ENCODE measurements at places on chromosomes 16 and 17.

DNA sequence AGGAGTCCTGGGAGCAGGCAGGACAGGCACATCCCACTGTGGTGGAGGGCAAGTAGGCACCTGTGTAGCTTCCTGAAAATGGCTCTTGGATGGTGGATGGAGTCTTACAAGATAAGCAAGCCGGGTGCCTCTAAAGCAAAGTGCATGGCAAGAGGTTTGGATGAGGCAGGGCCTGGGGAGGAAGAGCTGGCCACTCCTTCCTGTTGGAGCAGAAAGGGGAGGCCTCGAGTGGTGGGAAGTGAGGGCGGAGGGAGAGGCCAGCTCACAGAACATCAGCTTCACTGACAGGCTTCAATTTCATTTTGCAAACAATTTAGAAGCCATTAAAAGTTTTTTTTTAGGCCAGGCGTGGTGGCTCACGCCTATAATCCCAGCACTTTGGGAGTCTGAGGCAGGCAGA is 31.0 kb downstream of the CD300A start:
- DNase-seq: no peak

DNA sequence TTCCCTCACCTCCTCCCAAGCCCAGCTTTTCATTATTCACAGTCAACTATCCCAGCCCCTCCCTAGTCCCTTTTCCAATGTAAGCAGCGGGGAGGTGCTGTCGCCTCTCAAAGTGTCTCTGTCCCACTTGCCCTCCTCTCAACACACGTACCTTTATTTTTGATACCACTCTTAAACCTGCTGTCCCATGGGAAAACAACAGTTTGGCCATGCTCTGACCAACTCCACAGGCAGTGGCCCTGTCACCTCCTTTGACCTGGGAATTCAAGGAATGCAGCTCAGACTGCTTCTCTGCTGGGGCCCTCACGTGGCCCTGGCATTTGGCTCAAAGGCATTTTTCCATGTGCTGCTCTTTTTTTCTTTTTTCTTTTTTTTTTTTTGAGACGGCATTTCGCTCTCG is 4.2 kb downstream of the LYRM9 start:
- DNase-seq: no peak

GRCh38 chr17:1058423-1059130 is 61.6 kb downstream of the TIMM22 start:
- DNase-seq: no peak

- no peak for DNase-seq
These were observed 77.4 kb downstream of the RPA1 start for GRCh38 chr17:1907216-1907631.

DNA sequence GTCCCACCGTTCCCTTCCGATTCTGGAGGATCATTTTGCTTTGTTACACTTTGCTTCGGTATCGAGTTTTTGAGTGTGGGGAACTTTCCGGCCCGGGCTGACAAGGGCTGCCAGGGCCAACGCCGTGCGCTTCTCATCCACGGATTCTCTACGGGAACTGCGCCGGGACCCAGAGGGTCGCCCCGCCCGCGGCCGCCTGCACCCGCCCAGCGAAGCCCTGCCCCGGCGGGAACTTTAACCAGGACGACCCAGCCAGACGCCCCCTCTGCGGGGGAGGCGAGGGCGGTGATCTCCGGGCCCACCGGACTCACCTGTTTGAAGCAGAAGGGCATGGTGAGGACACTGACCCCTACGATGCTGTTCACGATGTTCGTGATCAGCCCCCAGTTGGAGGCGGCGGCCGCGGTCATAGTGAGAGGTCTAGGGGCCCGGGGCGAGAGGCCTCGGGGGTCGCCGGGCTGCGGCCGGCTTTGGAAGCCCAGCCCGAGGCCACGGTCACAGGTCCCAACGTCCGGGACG is 536 bp downstream of the SLC38A10 start:
- no peak for DNase-seq

DNA sequence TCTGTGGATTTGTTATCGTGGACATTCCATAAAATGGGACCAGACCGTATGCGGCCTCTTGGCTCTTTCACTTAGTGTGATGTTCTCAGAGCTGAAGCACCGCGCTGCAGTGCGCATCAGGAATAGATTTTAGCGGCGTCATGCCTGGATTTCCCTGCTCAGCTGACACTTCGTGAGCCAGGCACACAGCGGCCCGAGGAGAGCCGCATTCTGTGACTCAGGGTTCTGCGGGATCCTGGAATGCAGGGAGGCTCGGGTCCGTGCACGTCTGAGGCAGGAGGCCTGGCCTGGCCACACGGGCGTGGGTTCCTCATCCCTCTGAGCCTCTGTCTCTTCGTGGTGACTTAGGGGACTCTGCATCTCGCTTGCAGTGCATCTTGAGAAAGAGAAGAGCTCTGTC is 13.4 kb downstream of the CBFA2T3 start:
- DNase-seq: no peak

GRCh38 chr17:8753976-8754440 is 4.3 kb downstream of the SPDYE4 start:
- DNase-seq: no peak

DNA sequence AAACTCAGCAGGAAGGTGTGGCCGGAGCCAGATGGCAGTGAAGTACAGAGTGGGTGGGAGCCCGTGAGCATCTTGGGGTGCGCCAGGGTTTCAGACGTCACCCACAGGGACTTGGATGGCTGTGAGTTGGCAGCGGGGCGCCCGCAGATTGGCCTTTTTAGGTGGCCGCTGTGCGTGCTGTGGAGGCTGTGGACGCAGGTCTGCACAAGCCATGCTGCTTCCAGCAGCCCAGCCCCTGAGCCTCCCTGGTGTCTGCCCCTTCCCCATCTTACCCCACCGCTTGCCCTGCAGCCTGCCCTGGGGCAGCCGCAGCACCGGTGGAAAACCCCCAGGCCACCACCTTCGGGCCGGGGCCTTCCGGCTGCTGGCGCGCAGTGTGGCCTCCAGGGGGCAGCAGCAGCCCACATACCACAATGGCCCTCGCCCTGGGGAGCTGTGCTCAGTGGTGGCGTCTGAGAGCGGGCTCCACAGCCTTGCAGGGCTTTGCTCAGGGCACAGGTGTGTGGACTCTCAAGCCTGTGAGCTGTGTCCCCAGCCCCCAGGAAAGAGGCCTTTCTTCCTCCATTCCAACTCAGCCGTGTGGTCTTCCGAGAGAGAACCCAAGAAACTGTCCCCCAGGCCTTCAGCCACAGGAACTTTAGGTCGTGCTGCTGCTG is 11.8 kb downstream of the ENDOV start:
- peak; percentile 78 for DNase-seq

GRCh38 chr17:63095459-63095858 is 129.4 kb downstream of the TANC2 start:
- no peak for DNase-seq

GRCh38 chr16:13909872-13910303 is 10.1 kb upstream of the ERCC4 start:
- DNase-seq: no peak

- DNase-seq: no peak
These were observed at the start of gene ACE for GRCh38 chr17:63476854-63477479. ACE (plus strand) TSS chr17:63477061; CDS start chr17:63477095, 34 bp downstream.

DNA sequence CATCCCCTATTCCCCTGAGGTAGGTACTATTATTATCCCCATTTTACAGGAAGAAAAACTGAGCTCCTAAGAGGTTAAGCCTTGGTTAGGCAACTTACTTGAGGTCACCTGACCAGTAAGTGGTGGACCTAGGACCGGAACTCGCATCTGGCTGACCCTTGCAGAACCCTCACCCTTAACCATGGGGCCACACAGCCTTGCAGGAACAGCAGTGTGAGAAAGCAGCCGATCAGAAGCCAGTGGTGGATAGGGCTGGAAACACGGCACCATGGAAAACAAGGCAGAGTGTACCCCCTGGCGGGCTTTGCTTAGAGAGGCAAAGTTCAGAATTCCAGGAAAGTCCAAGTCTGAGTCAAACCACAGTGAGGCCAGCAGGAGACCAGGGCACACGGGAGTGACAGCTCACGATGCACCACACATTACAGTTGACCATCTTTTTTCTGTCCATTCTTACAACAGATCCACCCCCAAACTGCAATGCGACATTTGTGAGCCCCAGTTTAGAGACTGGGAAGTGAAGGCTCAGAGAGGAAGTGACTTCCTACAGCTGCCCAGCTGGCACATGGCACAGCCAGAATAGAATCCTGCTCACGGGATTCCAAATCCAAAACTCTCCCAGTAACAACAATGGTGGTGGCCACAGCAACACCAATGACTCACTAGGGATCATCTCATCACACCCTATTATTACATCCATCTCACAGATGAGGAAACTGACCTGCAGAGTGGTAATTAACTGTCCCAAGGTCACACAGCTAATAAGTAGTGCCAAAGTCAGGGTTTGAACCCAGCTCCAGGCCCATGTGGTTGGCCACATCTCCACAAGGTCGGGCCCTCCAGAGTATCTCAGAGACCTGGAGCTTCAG is 20.3 kb downstream of the KIFC3 start:
- DNase-seq: no peak

GRCh38 chr16:80063031-80063712 is 462.6 kb upstream of the MAF start:
- no peak for DNase-seq

DNA sequence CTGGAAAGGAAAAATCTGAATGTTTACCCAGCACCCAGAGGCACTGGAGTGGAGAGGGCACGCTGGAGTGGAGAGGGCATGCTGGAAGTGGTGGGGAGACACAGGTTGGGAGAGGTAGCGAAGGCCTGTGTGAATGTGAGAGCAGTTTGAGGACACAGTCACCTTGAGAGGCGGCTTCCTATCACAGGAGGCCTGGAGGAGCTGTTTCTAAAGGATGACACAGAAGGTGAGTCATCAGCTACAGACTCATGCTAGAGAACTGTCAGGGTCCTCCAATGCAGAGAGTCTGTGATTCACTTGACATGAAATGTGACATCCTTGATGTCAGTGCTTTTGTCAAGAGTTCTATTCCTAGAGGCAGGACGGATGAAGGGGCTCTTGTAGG is 13.8 kb downstream of the CTRL start:
- no peak for DNase-seq

DNA sequence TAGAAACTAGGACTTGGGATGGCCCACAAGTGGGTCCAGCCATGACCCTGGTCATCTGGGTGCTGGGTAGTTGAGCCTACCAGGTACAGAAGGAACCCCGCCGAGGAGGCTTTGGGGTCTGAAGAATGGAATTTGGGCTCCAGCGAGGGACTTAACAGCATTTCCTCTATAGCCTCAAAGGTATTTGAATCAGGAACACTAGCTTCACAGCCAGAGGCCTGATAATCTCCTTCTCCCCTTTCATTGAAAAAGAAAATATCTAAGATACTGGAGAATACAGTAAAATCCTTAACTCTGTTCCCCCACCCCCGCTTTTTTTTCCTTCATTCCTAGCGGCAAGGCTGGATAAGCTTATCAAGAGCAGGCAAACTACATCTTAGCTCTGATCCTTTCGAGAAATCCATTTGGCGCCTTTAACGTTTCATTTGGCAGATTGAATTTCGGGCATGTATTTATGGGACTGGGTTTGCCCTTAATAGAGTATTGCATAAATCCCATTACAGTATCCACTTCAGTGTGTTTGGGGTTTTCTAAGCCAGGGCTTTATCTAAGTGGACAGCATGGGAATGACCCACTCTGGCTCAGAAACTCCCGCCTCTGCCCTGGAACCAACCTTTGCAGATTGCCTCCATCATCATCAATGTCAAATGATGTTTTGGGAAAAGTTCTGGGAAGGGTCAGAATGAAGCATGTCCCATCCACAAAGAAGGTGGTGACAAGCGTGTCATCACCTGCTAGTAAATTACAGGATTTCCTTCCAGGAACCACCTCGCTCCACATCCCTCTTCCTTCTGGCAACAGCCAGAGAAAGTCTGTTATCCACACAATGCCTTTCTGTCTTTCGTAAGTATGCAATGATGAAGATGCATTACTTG is 36.9 kb downstream of the XYLT1 start:
- no peak for DNase-seq

DNA sequence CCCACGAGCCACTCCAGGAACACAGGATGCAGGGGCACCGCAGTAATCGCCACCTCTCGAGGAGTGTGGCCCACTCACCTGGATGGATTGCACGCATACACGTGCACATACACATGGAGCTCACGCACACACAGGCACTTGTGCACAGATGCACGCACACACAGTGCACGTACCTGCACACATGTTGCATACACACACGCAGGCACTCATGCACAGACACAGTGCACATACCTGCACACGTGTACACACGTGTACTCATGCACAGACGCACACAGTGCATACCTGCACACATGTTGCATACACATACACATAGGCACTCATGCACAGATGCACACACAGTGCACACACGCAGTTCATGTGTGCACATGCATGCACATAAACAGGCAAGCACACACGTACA is 11.6 kb upstream of the WDR45B start:
- no peak for DNase-seq

GRCh38 chr17:82064433-82065192 is 991 bp downstream of the DUS1L start:
- DNase-seq: no peak

GRCh38 chr16:77165006-77165405 is 26.0 kb upstream of the MON1B start:
- no peak for DNase-seq

GRCh38 chr16:11327277-11328171 is 17.7 kb upstream of the RMI2 start:
- DNase-seq: no peak

GRCh38 chr17:40460604-40460967 is 17.3 kb downstream of the IGFBP4 start:
- no peak for DNase-seq

DNA sequence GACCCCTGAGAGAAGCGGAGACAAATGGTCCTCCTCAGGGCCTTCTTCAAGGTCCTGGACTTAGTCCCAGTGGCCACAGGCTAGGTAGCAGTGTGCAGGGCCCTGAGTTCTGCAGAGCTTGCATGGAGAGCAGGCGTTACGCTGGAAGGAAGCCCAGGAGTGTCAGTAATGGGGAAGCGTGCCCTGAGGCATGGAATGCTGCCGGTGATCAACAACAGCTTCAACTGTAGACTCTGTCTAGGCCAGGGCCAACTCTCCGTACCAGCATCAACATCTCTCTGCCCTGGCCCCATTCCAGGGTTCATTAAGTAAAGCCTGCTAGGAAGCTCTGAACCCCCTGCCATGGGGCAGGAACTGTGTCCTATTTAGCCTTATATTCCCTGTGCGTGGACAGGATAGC is 568 bp upstream of the TNK1 start:
- no peak for DNase-seq

GRCh38 chr16:86616906-86617305 is 38.6 kb downstream of the FOXL1 start:
- no peak for DNase-seq

DNA sequence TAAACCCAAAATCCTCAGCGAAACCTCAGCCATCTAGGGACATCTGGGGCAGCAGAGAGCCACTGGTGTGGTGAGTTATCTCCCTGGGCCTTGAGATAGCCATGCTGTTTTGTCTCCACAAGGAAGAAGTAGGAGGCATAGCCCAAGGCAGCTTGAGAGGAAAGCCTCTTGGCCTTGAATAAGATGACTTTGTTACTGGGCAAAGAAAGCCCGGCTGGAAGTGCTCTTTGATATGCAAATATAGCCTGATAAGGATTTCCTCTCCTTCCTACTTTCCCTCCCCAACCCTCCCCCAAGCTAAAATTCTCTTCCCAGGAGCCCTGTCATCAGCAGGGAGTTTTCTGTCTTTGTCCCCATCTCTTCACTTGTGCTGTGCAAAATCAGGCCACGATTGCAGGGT is 694.4 kb downstream of the MAF start:
- no peak for DNase-seq

GRCh38 chr17:57142925-57143324 is 57.9 kb downstream of the AKAP1 start:
- no peak for DNase-seq

GRCh38 chr16:10296956-10297340 is 88.9 kb upstream of the ATF7IP2 start:
- no peak for DNase-seq

- peak; percentile 58 for DNase-seq
These were observed 4.0 kb upstream of the ZNF267 start for GRCh38 chr16:31869511-31870201.

- DNase-seq: no peak
These were observed 50.4 kb downstream of the SNX29 start for GRCh38 chr16:12026741-12027490.
